ENCODE measurements at places on chromosomes 13 and 19.

DNA sequence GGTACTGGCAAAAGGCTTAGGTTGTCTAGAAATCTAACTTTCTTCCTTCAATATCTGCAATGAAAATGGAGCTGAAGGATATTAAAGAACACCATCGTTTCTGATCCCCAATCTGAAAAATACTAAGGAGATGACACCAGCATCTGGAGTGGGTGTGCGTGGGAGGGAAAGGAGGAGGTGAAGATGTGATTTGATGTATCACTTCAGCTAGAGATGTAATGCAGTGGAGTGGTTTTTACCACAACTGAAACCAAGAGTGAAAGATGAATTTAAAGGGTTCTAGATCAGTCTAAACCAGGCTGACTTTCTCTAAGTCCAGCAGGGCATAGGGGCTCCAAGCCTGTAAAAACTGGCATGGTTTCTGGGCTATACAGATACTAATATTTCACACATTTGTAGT lies 148.4 kb downstream of the AKAP11 start:
- no peak for DNase-seq

GRCh38 chr13:70405266-70405665 lies 297.0 kb upstream of the KLHL1 start:
- DNase-seq = no peak

DNA sequence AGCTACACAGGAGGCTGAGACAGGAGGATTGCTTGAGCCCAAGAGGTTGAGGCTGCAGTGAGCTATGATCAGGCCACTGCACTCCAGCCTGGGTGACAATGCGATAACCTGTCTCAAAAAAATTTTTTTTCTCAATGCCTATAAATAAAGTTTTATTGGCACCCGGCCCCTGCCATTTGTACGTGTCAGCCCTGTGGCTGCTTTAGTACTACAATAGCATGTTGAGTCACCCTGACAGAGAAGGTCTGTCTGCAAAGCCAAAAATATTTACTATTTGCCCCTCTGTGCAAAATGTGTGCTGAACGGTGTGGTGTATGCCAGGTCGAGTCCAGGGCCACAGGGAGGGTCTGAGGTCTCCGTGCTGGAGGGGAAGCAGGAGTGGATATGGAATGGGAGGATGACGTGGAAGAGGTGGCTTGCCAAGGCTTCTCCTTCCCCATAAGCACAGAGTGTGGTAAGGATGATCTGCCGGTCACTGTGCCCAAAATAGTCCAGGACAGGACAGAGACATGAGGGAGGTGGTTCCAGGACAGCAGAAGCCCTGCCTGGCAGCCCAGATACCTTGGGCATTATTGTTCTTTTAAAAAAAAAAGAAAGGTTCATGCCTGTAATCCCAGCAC lies 10.0 kb downstream of the NMRK2 start:
- no peak for DNase-seq

DNA sequence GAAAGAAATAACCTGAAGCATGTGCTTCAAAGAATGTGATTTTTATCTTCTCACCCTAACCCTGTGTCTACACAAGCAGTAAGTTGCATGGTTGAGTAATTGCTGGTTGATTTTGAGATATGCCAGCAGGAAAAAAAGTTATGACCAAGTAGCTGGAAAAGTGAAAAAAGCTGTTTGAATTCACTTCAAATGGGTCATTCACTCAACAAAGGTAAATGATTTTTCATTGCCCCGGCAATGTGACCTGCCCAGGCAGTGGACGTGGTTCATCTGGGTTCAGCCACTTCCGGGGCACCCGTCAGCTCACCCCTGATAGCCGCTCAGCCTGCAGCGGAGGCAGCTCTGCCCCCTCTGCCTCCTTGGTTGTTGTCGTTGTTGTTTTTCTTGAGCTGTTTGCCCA lies 18.5 kb downstream of the TNFRSF19 start:
- DNase-seq = no peak

DNA sequence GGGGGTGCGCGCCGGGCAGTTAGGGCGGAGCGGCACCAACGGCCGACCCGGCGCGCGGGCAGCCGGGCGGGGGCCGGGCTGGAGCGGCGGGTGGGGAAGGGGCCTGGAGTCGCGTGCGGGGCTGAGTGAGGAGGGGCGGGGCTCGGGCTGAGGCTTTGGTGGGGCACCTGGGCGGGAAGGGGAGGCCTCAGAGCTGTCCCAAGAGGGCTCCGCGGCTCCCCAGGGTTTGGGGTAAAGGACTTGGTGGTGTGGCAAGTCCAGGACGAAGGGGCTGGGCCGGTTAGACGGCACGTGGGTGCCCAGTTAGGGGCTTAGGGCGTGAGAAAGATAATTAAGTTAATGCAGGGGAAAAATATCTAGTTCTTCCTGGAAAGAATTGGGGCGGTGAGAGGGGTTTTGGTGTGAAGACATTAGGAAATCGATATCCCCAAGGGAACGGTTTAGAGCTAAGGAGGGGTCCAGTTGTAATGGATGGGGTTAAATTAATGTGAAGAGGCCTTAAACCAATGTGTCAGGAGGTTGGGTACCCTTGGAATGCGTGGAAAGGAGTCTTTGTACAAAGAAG lies 496 bp downstream of the ZNF574 start:
- no peak for DNase-seq

DNA sequence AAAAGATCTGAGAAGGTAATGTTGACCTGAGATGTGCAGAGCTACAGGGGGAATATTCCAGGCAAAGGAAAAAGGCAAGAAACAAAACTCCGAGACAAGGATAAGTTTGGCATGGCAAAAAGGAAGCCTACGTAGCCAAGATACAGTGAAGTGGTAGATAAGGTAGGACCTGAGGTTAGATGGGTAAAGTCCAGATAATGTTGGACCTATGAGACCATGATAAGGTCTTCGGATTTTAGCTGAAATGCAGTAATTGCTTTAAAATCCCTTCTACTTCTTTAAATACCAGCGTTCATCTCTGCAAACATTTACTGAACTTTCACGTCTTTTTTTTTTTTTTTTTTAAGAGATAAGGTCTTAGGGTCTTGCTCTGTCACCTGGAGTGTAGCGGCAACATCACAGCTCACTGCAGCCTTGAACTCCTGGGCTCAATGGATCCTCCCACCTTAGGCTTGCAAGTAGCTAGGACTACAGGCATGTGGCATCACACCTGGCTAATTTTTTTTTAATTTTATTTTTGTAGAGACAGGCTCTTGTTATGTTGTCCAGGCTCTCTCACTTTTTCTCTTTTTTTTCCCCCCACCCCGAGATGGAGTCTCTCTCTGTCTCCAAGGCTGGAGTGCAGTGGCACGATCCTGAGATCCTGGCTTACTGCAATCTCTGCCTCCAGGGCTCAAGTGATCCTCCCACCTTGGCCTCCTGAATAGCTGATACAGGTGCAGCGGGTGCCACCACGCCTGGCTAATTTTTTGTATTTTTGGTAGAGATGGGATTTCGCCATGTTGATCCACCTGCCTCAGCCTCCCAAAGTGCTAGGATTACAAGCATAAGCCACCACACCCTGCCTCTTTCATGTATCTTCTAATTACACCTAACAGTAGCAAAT lies 4.2 kb upstream of the WBP4 start:
- DNase-seq = no peak

Measured in vagina (tissue), 2 donors.